ENCODE measurements at places on chromosomes 3 and 15. TPM values are rescaled to one million over a fixed set of nuclear protein-coding genes. Genes with fewer than 3 reads are reported as not detected.
A peak's percentile ranks its signal among the peaks of the same experiment; 100 is the strongest.

Gene MUC13
- not detected for total RNA-seq

DNA sequence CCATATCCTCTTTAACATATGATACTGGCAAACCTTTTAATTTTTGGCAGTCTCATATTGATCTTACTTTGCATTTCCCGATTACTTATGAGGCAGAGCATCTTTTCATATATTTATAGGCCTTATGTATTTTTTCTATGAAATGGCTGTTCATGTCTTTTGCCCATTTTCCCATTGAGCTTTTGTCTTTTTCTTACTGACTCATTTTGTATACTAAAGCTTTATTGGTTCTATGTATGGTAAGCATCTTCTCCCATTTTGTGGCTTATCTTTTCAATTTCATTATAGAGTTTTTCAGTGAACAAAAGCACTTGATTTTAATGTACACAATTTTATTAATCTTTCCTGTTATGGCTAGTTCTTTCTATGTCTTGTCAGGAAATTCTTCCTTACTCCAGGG is 17.2 kb downstream of the HDGFL3 start:
- no peak for DNase-seq

Gene SEMA4B
- total RNA-seq: 7.1 TPM

GRCh38 chr3:43707998-43708397 is 17.3 kb downstream of the ABHD5 start:
- DNase-seq: peak; percentile 70

Gene MAGEL2
- total RNA-seq: not detected

GRCh38 chr15:97259943-97260342 is 700.6 kb upstream of the ARRDC4 start:
- no peak for DNase-seq

DNA sequence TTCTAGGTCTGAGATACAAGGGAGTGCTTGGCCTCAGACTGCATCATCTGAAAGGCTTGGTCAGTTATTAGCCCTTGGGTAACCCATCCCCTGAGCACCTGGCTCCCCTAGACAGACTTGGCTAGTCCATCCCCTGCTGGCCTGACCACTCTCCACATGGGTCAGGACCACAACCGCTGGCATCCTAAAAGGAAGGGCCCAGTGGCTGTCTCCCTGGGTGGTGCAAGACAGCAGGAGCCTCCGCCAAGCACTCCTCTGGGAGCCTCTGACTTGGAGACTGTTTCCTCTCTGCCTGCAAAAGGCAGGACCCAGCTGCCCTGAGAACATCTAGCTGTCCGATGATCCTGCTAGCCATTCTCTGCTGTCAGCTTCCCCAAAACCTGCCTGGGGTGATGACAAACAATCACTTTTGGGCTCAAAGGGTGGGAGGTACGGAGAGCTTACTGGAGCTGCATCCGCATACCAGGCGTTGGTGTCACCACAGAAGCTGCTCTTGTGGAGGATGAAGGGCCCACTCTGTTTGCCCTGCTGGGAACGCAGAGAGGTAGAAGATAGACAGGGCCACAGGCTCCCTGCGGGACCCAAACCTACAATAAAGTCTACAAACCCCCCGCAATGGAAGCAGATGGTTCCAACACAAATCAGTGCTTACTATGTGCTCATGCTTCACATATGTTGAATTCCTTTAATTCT is 108.0 kb upstream of the PRR20G start:
- DNase-seq: no peak

DNA sequence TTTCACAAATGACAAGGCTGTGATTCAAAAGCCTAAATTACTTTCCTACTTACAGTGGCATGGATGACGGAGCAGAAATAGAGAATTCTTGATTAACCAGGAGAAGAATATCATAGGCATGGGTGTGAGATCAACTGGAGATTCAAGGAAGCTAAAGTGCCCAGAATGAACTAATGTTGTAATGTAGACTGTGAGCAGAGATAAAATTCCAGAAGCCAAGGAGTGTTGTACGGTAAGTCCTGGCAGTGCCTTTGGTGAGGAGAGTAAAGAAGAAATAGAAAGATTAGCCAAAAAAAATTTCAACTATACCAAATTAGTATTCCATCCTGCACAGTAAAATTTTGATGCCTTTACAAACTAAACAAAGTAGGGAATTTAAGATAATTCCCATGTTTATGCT is 75.9 kb downstream of the ZBTB20 start:
- DNase-seq: no peak

DNA sequence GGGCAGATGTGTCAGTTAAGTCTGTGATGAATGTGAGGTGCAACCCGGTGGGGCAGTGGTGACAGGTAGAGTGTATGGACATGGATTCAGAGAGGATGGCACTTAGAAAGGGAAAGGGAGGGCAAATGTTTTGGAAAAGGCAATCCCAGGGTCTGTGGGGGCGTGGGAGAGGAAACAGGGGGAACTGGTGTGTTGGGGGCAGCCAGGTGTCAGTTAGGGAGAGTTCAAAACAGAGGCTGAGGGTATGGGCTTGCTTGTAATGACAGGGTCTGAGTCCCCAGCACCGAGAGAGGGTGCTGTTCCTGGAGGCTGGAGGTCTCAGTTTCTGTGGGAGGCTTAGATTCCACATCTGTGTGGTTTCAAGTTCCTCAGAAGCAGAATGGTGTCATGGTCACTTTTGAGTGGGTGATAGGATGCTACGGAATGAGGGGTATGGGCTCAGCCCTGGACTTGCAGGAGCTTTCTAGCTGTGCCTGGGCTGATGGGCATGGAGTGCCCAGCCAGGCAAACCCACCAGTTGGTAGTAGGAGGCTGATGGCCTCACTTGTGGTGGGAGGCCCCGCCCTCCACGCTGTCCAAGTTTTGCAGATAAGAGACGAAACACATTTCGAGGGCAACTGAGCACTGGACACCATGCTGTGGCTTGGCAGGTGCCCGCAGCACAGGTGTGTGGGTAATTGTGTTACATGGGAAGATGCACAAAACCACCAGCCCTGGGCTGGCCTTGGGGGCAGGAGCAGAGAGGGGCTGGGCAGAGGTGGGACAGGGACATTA is 209.4 kb downstream of the RPLP1 start:
- DNase-seq: no peak

Gene DNAH1
- total RNA-seq: 5.8 TPM

DNA sequence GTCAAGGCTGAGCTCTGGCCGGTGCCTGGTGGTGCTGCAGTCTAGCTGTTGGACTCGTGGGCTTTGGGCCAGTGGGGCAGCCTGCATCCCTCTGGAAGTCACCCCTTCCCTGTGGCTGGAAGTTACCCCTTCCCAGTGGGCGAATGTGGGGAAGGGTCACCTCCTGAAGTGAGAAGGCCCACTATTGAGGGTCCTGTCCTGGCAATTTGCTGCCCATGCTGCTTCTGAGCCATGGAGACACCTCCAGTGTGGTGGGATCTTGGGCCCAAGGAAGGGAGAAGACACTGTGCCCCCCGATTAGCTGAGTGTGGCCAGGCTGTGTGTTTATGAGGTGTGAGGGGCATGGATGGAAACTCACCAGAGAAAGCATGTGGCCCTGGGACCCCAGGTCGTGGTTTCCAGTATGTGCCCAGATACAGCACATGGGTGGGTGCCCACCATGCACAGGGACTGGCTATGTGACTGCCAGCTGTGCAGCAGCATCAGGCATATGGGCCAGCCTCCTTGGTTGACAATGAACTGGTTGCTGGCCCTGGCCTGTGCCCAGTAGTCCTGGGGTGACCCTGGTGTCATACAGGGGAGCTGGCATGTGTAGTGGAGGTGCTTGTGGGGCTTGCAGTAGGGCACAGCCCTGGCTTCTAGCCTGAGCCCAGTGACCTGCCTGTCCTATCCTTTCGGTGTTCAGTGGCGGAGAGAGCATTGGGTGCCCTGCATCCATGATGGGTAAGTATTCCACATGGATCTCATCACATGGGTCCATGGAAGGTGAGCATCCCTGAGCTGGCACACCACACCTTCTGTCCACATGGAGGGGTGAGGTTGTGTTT is 221.2 kb downstream of the SNRPN start:
- no peak for DNase-seq

DNA sequence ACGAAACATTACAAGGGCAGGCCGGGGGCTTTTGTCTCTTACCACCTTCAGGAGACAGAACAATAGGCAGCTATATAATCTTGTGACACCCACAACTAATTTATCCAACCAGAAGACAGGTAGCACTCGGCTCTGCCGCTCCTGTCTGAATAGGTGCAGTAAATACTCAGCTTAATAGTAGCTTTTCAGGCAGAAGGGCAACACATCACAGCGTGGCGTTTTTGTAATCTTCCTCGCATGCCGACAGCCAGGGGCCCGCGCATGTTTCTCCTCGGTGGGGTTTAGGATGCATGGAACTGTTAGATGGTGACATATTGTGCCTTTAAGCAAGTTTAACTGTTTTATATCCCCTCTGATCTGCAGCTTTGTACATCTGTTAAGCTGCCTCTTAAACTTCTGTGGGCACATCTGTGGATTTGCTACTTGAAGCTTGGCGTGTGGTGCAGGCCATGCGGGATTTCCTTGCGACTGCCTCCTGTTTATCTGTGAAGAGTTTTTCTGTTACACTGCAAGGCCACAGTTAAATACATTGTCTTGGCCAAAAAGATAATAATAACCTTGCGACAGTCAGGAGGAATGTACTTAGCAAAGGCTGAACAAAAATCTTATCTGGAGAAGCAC is 123.2 kb upstream of the BNIP2 start:
- no peak for DNase-seq

GRCh38 chr3:32934150-32934742 is 17.2 kb upstream of the CCR4 start:
- peak; percentile 22 for DNase-seq

Gene SCN11A
- total RNA-seq: not detected

- no peak for DNase-seq
Measured at GRCh38 chr3:73542136-73542535, 82.6 kb downstream of the PDZRN3 start.

Gene KY
- not detected for total RNA-seq

Gene AMOTL2
- 145 TPM for total RNA-seq

Gene ITIH1
- not detected for total RNA-seq

GRCh38 chr3:49841126-49841696 is 15.2 kb downstream of the TRAIP start:
- peak; percentile 61 for DNase-seq

DNA sequence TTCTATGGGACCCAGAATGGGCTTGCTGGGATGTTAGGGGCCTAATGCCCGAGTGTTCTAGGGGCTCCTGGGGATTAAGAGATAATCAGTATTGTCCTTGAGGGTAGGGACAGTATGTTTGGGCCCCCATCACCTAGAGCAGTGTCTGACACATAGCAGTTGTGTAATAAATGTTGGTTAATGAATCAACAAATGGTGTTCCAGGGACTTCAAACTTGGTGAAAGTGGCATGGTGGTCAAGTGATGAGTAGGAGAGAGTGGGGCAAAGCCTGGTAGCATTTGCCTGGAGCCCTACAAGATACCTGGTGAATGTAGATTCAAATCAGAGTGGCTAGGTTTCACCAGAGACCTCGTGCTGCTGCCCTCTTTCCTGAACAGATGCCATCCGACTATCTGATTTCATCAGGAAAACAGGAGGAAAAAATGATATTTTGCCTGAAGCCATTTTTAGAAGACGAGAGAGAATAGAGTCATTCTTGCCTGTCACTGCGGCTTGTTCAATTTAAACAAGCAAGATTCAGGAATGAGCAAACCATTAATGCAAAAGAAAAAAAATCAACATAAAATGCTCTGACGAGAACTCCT is 117.3 kb downstream of the RPL22L1 start:
- DNase-seq: no peak

- no peak for DNase-seq
Measured at GRCh38 chr3:29771602-29772001, 490.7 kb downstream of the RBMS3 start.

Gene GOLGA8M
- 1.6 TPM for total RNA-seq

DNA sequence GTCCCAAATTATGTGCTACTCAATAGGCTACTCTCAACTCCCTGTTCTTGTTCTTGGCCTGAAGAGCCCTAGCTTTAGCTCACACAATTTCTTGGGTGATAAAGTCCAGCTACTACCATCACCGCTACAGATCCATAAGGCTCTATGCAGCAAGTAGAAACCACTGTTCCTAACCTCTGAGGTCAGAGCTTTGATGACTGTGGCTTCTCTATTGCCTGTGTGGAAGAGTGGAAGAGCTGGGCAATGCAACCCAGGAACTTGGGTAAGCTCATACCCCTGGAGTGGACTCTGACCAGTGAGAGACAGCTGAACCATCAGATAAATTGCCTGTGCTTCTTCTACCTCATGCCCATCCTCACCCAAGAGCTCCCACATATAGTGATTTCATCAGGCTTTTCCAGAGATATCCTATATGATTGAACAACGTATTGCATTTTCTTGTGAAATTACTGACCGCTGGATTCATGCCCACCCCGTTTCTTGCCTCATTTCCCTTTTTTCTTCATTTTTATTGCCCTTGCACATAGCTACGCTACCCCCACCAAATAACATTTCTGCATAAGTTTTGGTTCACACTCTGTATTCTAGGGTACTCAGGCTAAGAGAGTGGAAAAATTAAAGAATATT is 172.3 kb upstream of the MBNL1 start:
- no peak for DNase-seq

Gene MINAR1
- 0.93 TPM for total RNA-seq

Gene GOLGA6A
- not detected for total RNA-seq

Gene ROPN1B
- total RNA-seq: not detected

DNA sequence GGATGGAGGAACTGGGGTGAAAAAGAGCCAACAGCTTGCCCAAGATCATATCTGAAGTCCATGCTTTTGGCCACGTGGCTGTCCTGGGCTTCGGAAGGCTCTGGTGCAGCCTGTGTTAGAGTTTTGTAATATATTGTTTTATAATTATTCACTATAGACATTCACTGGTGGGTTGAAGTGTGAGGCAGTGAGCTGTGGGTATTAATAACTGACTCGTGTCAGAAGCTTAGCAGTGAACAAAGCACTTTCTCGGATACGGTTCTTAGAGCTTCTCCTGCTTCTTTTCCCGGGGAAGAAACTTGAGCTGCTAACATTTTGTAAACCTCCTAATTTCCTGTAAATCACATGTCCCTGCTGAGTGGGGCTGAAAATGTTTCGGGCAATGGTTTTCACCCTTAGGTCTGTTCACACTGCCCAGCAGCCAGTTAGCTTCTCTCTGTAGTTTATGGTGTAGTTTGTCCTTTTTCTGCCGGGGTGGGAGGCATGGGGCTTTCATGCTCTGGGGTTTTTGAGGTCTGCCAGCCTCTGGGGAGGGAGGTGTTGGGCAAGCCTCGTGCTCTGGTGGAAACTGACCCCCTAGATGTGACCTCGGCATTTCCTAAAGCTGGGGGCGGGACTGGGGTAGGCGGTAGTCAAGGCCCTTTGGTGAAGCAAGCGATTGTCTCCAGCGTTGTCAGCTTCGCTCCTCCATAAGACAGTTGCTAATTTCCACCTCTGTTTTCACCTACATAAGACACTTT is 1.7 kb downstream of the MRAS start:
- peak; percentile 11 for DNase-seq

- DNase-seq: peak; percentile 81
Measured at GRCh38 chr3:42024591-42025351, 62.9 kb upstream of the ULK4 start.

Gene MESP1
- total RNA-seq: 1.7 TPM

- no peak for DNase-seq
Measured at GRCh38 chr3:111829023-111829422, 30.0 kb upstream of the PHLDB2 start.

All from endothelial cell of umbilical vein (primary cell).